ENCODE measurements at places on chromosomes 5 and 9.

GRCh38 chr9:32801530-32801929 is 18.2 kb downstream of the TMEM215 start:
- DNase-seq, result no peak

GRCh38 chr5:61477788-61478187 is 145.7 kb downstream of the ZSWIM6 start:
- no peak for DNase-seq

GRCh38 chr5:83955916-83956315 is 235.3 kb upstream of the HAPLN1 start:
- peak; percentile 19 for DNase-seq

GRCh38 chr5:92864591-92864990 is 716.4 kb downstream of the NR2F1-AS1 start:
- DNase-seq, result no peak

DNA sequence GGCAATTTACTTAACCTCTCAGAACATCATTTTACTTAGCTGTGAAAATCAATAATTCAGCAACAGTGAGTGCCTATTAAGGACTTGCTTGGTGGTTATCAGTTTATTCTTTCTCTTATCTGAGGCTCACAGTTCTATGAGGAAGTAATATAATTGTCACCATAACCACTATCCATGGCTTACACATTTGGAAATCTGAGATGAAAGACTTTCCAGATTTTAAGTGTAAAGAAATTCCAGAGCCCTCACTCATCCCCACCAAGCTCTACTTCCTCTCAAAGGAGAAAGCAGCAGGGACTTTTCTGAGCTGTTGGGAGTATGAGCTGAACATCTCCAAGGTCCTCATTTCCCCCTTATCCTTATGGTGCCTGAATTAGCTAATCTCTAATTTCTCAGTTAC is 321.5 kb downstream of the FBXL7 start:
- DNase-seq, result peak; percentile 42

- DNase-seq, result no peak
These were observed 424.7 kb upstream of the ST8SIA4 start for GRCh38 chr5:101327816-101328215.

GRCh38 chr5:16712178-16712577 is 95.4 kb upstream of the RETREG1 start:
- no peak for DNase-seq

GRCh38 chr9:116101516-116101915 is 52.1 kb upstream of the PAPPA start:
- DNase-seq, result peak; percentile 63

- DNase-seq, result no peak
These were observed 17.7 kb downstream of the RALGDS start for GRCh38 chr9:133103183-133103986.

GRCh38 chr9:27634879-27635278 is 61.6 kb upstream of the C9orf72 start:
- no peak for DNase-seq

- DNase-seq, result no peak
These were observed 3.5 kb downstream of the CFAP157 start for GRCh38 chr9:127710204-127710783.

GRCh38 chr5:158351485-158352125 is 492.7 kb upstream of the CLINT1 start:
- no peak for DNase-seq

GRCh38 chr9:132391449-132391848 is 15.2 kb downstream of the TTF1 start:
- DNase-seq, result no peak

DNA sequence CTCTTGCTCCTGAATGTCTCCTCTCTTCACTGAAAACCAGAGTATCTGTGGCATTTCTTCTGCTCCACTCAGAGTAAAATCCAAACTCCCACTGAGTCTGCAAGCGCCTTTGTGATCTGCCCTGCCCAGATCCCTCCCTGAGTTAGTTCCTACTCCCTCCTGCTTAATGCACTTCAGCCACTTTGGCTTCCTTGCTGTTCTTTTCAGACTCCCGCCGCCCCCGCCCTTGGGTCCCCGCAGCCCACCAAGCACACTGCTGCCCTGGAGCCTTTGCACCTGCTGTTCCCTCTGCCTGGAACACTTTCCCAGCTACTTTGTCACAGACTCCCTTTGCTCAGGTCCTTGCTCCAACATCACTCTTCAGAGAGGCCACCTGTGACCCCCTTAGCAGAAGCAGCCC is 127.2 kb upstream of the SLC25A48 start:
- DNase-seq, result no peak
